Esophagus squamous epithelium (tissue), 5 donors: ENCODE measurements at places on chromosomes 2 and 18.

DNA sequence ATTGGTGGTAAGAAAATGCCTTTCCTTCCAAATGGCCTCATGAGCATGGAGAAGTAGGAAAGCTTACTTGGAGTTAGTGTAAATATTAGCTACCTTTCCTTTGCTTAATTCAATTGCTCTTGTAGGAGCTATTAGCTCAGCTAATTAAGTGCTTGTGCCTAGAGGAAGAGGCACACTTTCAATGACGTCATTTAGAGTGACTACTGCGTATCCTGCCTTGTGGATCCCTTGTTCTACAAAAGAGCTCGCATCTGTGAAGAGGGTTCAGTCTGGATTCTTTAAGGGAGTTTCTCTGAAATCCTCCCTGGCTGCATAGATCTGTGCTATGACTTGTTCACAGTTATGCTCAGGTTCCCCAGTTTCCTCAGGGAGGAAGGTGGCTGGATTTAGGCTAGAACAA lies 122.5 kb upstream of the SPHKAP start:
- no peak for DNase-seq

GRCh38 chr2:167869200-167869599 lies 378.2 kb downstream of the STK39 start:
- DNase-seq = no peak

DNA sequence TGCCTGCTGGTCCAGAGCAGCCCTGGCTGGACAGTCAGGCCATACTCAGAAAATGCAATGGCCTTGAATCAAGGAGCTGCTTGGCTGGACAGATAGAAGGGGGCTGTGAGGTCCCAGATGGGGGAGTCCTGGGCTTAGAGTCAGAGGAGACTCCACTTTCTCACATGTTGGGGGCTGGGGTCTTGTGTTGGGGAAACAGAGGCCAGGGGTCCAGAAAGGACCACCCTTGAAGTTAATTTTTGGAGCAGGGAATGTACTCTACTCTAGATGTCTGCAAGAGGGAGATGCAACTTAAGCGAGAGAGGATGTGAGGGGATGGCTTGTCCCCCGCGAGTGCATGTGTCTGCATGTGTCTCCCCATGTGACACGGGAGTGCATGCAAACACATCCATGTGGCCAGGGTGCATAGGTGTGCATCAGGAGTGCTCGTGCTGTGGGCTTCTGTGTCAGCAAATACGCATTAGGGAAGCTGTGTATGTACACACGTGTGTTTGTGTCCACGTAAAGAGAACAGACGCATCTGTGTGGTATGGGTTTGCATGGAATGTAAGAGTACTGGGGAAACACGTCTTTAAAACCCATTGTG lies 303.2 kb downstream of the MYCN start:
- no peak for DNase-seq

DNA sequence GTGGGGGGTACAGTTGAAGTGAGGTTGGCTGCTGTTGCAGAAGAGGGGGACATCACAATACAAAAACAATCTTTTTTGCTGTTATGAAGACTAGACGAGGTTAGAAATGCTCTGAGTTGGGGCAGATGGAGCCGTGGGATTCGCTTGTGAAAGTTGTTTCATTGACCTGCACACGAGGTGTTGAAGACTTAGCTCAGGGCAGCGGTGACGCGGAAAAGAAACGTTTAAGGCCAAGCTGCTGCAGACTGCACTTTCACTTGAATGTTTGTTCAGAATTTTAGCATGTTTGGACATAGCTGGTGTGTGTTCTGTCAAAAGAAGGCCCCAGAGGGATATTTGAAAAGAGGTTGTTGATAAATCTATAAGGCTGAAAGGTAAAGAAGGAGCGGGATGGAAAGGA lies 46.3 kb downstream of the MTCL1 start:
- DNase-seq = no peak

- no peak for DNase-seq
These were observed 46.3 kb downstream of the LMAN2L start for GRCh38 chr2:96693286-96694200.

DNA sequence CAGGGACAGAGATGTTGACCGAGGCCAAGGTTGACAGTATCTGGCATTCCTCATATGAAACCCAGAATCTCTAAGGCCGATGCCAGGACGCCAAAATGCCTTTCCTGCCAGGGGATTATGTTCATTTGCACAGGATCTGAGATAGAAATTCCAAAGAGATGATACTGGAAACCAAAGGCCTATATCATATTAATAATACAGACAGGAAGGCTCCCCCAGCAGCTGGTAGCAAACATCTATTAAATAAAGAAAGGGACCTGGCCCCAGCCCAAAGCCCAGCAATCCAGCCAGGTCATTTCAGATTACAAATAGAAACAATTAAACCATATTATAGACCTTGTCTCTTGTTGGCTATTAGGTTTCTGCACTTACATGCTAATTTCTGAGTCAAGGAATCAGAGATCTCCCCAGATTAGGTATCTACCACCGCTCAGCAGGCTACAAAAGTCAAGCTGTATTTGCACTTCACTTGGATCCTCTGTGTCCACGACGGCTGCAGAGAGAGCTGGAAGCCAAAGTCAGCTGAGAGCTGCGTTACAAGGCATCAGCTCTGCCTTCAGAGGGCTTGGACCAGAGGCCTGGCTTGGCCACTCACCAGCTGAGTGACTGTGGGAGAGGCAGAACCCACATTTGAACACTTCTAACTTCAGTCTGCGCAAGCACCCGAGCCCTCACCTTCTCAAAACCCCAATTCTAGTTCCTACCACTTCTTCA lies 269.3 kb upstream of the SIX2 start:
- no peak for DNase-seq

GRCh38 chr18:41119031-41119430 lies 836.0 kb upstream of the PIK3C3 start:
- DNase-seq = no peak

GRCh38 chr2:147500229-147500628 lies 344.6 kb upstream of the ACVR2A start:
- DNase-seq = no peak

GRCh38 chr2:71889759-71890684 lies 257.6 kb downstream of the CYP26B1 start:
- DNase-seq = no peak

GRCh38 chr2:138689705-138690104 lies 90.5 kb downstream of the NXPH2 start:
- no peak for DNase-seq

DNA sequence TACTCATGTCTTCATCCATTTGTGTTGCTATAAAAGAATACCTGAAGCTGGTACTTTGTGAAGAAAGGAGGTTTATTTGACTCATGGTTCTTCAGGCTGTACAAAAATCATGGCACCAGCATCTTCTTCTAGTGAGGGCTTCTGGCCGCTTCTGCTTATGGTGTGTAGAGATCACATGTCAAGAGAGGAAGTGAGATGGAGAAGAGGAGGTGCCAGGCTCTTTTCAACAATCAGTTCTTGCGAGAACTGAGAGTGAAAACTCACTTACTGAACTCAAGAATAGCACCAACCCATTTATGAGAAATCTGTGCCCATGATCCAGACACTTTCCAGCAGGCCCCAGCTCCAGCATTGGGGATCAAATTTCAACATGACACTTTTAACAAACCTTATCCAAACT lies 30.0 kb upstream of the BARD1 start:
- DNase-seq = no peak

GRCh38 chr2:190188289-190188688 lies 125.8 kb upstream of the MSTN start:
- no peak for DNase-seq

DNA sequence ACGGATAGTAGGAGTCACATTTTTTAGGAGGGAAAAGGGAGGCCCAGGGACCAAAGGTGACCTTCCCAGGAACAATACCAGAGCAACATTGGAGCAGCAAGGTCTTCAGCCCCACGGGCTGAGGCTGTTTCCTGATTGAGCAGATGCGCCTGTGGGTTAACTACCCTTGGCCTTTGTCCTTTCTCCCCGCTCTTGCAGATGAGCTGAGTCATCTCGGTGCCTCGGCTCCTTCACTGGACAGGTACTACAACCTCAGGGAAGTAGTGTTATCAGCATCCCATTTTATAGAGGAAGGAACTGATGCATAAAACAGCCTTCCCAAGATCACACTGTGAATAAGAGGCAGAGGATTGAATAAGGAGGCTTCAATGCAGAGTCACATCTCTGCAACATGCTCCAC lies 43.5 kb downstream of the DHRS9 start:
- DNase-seq = no peak

DNA sequence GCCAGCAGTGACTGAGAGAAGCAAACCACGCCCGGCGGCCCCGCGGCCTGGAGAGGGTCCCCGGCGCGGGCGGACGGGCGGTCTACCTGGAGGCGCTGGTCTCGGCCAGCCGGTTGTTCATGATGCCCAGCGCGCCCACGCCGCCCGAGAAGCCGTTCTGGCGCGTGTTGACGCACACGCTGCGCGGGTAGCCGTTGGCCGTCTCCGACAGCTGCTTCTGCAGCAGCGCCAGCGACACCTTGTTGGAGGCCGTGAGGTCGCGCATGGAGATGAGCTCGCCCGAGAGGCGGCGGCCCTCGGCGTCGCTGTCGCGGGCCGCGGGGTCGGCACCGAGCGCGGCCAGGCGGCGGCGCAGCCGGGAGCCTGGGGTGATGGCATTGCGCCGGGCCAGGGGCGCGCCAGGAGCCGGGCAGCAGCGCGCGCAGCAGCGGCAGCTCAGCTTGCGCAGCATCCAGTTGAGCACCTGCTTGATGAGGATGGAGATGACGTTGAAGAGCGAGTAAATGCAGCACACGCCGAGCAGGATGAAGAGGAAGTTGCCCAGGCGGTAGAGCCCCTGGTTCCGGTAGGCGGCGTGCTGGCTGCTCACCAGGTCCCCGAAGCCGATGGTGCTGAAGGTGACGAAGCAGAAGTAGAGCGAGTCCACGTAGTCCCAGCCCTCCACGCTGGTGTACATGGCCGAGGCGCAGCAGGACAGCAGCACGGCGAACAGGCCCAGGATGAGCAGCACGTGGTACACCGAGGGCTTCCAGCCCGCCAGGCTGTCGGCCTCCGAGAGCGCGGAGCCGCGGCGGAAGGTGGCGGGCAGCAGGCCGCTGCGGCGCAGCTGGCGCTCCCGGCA lies 118.1 kb downstream of the MSH2 start:
- peak; percentile 33 for DNase-seq

- DNase-seq = no peak
These were observed 56.1 kb upstream of the FHL2 start for GRCh38 chr2:105454801-105455485.

- no peak for DNase-seq
These were observed 1.3 kb upstream of the LRP2 start for GRCh38 chr2:169363560-169364150.

DNA sequence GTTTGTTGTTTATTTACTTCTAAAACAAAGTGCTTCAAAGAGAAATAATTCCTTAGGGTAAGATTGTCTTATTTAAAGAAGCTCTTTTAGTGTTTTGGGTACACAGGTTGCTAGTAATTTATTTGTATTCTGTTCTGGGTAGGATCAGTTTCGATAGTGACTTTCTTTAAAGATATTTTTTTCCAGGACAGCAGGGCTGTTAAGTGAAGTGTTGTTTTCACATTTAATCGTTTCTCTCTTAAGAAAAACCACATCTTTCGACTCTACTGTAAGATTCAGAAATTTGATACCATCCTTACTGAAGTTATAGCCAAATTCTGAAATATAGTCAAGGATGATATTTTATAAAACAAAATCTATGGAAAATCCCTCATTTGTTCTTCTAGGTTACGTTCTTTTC lies 17.8 kb downstream of the TNFRSF11A start:
- no peak for DNase-seq

DNA sequence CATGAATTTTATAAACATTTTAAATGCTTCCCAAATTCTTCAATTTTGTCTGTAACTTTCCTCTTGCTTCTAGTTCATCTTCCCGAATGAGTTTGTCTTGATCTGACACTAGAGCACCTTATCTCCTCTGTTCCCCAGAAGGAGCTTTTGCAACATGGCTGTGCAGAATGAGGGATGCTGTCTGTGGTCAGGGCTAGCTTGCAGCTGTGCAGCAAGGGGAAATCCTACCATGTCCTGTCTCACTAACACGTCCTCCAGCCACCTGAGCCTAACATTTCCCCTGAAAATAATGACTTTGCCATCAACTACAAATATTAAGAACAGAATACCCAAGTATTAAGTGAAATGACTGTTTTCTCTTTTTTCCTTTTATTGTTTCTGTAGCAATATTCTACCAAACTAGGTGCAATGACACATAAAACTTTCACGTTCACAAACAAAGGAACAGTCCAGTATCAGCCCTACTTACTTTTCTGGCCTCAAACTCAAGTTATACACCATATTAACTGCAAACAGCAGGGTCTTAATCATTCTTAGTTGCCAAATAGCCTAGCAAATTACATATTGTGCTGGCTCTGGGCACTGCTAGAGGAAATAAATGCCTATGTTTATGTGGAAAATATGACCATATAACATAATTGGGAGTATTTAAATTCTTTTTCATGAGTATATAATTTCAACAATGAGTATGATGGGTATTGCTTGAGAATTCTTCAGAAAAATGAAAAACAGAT lies 423.3 kb downstream of the CMPK2 start:
- DNase-seq = no peak

- DNase-seq = no peak
These were observed 111.7 kb upstream of the SETBP1 start for GRCh38 chr18:44568986-44569385.

DNA sequence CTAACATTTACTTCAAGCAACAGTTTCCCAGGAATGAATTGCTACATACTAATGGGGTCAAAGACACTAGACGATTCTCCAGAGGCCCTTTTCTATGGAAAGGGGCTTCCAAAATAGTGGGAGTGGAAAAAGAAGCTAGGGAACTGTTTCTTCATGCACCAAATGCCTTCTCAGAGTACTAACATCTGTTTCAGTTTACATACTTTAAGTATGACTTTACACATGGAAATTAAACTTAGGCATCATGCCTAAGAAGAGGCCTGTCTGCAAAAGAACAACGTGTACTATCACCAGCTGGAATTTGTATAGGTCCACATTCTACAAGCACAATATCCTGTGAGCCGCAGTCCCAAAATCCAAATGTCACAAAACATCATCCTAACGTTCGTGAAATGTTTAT lies 29.4 kb upstream of the WDR75 start:
- DNase-seq = no peak

- DNase-seq = no peak
These were observed 342.7 kb upstream of the REG3G start for GRCh38 chr2:78682781-78683180.

DNA sequence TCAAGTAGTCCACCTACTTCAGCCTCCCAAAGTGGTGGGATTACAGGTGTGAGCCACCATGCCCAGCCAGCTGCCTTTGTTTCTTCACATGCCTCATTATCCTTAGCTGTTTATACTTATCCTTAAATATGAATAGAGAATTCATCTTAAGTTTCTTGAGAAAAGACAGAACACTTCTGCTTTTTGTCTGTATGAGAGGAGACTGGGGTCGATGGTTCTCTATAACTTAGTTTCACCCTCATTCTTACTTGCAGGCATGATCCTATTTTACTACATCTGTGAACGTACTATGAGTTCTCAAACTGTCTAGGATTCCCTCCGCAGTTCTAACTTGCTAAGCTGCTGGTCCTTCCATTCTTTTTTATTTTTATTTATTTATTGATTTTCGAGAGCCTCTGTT lies 20.4 kb downstream of the PPM1B start:
- no peak for DNase-seq

DNA sequence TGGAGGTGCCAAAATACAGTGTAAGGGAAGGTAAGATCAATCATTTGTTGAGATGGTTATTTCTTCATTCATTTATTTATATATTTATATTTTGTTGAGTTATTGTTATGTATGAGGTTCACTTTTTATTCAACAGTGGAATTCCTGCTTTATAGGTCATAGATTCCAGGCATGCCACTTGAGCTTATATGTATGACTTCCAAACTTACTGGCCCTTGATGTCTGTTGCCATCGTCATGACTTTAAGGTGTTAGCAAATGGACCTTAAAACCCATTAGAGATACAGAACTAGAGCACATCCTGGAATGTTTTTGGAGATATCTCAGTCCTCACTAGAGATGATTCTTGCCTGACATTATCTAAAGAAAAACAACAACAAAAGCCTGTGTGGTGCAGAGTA lies 25.9 kb downstream of the CCDC85A start:
- DNase-seq = no peak
